ENCODE measurements at places on chromosomes 12 and 14.

DNA sequence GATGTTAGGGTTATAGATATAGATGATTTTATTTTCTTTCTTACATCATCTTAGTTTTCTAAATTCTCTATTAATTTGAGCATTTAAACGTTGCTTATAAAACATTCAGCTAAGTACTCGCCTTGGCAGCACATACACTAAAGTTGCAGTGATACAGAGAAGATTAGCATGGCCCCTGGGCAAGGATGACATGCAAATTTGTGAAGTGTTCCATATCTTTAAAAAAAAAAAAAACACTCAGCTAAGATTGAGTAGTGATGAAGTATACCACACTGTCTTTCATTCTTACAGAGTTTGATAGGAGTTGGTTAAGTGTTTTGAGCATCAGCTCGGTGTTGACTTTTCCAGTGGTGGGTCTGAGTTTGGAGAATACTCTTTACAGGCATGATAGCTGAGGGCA lies 72.3 kb downstream of the FRMD6 start:
- DNase-seq: no peak

DNA sequence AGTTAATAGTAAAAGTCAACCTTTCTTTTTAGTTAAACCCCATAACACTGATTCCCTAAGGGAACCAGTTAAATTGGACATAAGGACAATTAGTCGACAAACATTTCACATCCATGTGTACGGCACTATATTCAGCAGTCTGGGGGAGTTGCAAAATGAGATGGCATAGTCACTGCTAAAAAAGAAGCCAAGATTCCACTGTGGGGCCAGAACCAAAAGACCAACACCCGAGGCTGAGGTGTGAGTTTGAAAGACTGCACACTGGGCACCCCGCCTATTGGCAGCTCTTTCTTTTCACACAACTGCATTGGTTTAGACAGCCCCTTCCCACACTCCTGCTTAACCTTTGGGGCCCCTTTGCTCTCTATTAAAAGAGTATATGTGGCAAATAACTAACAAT lies 16.7 kb downstream of the SETD3 start:
- DNase-seq: no peak

DNA sequence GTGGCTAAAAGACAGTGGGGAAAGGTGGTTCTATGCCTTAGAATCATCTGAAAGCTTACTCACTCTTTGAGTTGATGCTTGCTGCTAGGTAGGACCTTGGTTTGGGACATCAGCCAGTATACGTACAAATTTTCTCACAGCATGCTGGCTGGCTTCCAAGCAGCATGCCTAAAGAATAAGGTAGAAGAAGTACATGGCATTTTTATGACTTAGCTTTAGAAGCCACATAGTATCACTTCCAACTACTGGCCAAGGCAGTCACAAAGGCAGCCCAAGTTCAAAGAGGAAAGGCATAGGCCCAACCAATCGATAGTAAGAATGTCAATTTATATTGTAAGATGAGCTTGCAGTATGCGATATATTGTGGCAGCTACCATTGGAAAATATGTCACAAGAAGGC lies 284.2 kb upstream of the CAND1 start:
- DNase-seq: no peak

- no peak for DNase-seq
Measured at GRCh38 chr14:90624732-90625400, 191.4 kb downstream of the TTC7B start.

DNA sequence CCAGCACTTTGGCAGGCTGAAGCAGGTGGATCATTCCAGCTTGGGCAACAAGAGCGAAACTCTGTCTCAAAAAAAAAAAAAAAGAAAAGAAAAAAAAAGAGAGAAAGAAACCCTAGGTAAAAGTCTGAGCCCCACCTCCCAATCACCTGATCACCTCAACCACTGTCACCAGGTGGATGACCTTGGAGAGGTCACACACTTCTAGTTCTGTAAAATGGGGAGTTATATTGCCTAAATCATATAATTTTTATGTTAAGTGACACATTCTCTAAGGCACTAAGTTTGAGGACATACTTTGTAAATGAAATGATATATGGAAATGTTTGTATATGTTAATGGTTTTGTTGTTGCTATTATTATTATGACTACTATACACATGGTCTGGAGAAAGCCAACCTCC lies 1.5 kb upstream of the ERBB3 start:
- no peak for DNase-seq

DNA sequence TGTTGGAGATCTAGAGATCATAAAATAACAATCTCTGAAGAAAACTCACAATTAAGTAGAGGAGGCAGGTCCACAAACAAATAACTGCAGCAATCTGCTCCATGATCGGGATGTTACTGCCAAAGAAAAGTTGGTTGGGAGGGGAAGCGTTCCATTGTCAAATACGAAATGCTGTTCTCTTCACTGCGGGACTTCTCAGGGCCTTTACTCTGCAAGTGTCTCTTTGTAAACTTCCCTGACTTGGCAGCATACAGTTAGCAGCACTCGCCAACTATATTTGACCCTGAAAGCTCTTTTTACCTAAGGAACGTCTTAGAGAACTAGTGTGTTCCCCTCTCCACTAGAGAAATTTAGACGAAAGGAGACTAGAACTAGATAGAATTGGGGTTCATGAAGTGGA lies 780.7 kb upstream of the TBX3 start:
- no peak for DNase-seq

GRCh38 chr14:92503756-92504491 lies 9.7 kb upstream of the RIN3 start:
- DNase-seq: no peak

DNA sequence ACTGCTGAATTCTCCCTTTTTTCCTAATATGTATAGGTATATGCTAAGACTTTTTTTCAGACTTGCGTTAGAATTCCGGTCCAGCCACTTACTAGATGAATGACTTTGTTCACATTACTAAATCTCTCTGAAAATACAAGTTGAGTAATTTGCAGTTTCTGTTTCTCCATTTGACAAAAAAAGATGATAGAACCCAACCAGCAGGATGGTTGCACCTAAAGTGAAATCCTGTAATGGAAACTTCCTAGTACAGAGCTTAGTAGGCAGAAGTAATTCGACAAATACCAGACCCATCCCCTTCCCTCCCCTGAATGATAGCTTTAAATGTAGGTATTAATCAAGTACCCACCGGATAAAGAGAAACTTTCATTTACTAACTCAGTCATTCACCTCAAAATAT lies 113.6 kb upstream of the RAP1B start:
- DNase-seq: no peak

DNA sequence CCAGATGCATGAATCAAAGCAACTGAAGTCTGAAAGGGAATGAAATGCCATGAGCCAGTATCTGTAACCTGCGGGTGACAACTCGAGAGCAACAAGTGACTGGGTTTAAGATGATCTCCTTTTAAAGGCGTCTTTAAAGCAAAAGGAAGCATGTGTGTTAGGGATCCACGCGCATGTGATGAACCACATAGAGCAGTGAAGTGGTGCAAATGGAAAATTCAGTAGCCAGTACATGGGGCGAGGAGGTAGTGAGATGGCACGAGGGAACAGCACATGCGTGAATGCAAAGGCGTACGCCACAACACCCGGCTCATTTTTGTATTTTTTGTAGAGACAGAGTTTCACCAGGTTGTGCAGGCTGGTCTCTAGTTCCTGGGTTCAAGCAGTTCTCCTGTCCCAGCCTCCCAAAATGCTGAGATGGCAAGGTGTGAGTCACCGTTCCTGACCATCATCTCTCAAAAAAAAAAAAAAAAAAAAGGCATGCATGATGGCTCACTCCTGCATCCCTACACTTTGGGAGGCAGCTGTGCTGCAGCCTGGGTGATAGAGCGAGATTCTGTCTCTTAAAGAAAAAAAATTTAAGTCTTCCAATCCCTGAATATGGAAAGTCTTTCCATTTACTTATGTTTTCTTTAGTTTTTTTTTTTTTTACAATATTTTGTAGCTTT lies 24.6 kb upstream of the BCL7A start:
- no peak for DNase-seq

GRCh38 chr14:83300476-83301064 lies 1766.9 kb upstream of the SEL1L start:
- DNase-seq: no peak

DNA sequence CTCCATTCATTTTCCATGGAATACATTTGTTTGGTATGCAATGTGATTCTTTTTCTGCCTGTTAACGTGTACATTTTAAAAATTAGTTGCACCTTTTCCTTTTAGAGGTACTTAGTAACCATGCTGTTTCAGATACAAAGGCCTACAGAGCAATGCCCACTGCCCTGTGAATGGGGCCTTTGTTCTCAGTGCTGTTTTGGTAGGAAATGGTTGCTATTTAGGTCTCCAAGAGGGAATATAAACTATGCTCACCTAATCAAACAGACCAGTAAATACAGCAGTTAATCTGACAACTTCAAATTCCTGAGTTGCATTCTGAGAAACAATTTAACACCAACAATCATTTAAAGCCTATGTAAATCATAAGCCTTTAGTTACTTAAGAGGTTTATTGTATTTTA lies 188.7 kb downstream of the BCAT1 start:
- no peak for DNase-seq

DNA sequence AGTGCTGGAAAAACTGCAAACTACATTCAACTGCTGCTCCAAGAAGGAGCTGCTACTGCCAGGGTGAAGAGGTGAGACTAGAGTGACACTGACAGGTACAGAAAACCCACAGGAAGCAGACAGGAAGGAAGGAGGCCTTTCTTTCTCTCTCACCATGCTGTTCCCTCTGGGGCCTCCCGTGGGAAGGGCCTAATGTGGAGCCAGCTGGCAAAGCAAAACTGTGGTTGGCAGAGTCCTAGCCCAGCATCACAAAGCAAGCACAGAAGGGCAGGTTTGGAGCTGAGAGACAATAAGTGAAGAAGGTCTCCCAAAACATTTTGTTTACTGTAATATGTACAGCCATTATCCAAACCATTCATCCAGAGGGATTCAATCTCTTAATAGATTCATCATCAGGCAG lies 122.5 kb upstream of the MAX start:
- DNase-seq: no peak
